ENCODE measurements at places on chromosomes 12 and 14. TPM values are rescaled to one million over a fixed set of nuclear protein-coding genes. Genes with fewer than 3 reads are reported as not detected.

DNA sequence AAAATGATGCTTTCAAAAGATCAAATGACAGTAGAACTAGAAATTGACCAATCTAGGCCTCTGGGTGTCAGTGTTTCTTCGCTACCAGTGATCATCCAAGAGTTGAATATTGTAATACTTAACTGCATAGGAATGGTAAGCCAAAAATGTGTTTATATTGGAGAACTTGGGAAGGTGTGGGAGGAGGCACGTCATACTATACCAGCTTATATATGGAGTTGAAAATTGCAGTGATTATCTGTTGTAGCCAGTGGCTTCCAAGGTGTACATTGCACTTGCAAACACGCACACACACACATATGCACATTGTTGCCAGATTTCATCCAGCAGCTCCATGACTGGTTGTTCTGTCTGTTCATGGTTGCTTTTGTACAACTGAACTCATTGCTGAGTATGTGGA lies 36.1 kb downstream of the EID3 start:
- no peak for DNase-seq

DNA sequence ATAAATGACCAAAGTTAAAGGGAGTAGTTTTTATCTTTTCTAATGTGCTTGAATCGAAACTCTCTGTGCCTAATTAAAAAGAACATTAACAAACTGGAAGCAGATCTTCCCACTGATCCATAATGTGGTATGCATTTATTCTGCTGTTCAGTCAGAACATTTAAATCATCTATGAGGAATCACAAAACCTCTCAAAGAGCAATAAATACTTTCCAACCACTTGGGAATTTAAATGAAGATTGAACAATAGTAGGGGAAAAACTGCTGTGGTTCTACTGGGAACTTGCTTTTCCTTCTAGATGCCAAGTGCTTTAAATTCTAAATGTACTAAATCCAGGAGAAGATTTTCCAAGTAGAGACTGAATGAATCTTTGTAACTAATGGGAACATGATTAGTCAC lies 12.3 kb upstream of the CHPT1 start:
- DNase-seq = no peak

DNA sequence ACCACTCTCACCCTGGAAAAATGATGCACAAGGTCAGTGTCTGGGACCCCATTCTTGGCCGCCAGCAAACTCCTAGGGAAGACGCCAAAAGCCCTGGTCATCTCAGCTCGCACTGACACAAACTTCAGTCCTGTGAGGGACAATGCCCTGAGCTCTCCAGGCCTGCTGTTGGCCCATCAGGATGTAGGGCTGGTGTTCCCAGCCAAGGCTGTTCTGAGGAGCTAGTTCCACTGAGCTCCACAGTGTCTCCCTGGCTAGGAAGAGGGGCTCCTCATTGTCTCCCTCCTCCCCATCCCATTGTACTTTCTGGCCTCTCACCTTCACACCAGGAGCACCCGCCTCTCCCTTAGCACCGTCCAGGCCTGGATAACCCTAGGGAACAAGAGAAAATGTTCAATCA lies 10.8 kb downstream of the COL2A1 start:
- DNase-seq = no peak

GRCh38 chr14:89372512-89372883 lies 44.5 kb downstream of the FOXN3 start:
- DNase-seq = no peak

DNA sequence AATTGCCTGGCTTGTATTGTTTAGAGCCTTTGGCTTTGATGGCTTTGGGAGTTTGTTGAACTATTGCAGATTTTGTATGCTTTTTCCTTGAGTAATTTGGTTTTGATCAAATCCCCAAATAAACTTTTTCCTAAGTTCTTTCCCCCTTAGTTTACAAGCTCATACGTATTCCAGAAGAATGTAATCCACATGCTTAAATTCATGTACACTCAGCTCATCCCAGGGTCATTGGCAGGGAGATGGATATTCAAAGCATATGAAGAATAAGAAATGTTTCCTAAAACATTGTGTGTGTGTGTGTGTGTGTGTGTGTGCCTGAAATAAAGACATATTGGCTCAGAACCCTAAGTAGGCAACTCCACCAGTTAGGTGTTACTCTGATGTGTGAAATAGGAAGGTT lies 89.4 kb downstream of the TMEM30B start:
- DNase-seq = no peak

SPSB2 gene
- total RNA-seq = 9.9 TPM

- DNase-seq = no peak
These were observed 181.1 kb upstream of the HIF1A start for GRCh38 chr14:61513986-61514830.

POTEM gene
- not detected for total RNA-seq

IAPP gene
- not detected for total RNA-seq

BBS10 gene
- total RNA-seq = 9.1 TPM

- no peak for DNase-seq
These were observed 22.9 kb downstream of the IRF2BPL start for GRCh38 chr14:77005559-77005958.

- DNase-seq = no peak
These were observed 174.8 kb upstream of the CDKN3 start for GRCh38 chr14:54221971-54222370.

- no peak for DNase-seq
These were observed 2.4 kb downstream of the EMP1 start for GRCh38 chr12:13198876-13199275.

DNA sequence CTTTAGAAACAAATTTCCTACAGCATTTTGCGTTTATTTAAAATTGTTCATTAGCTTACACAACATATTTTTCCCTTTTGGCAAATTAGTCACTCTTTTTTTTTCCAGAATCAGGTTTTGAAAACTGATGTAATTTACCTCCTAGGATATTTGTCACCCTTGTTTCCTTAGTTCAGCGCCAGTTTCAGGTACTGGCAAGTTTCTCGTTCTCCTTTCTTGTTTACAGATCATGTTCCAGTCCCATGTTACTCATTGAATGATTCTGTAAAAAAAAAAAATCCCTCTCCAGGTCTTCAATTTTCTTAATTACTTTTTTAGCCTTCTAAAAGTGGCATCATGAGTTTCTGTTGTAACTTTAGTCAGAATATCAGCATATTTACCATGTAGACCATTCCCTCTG lies 2.7 kb downstream of the PPP4R4 start:
- DNase-seq = no peak

All from ureter (tissue), 1 donor.